GM18507 (cell line): ENCODE measurements at places on chromosomes 3 and 15.
A peak's percentile ranks its signal among the peaks of the same experiment; 100 is the strongest.

DNA sequence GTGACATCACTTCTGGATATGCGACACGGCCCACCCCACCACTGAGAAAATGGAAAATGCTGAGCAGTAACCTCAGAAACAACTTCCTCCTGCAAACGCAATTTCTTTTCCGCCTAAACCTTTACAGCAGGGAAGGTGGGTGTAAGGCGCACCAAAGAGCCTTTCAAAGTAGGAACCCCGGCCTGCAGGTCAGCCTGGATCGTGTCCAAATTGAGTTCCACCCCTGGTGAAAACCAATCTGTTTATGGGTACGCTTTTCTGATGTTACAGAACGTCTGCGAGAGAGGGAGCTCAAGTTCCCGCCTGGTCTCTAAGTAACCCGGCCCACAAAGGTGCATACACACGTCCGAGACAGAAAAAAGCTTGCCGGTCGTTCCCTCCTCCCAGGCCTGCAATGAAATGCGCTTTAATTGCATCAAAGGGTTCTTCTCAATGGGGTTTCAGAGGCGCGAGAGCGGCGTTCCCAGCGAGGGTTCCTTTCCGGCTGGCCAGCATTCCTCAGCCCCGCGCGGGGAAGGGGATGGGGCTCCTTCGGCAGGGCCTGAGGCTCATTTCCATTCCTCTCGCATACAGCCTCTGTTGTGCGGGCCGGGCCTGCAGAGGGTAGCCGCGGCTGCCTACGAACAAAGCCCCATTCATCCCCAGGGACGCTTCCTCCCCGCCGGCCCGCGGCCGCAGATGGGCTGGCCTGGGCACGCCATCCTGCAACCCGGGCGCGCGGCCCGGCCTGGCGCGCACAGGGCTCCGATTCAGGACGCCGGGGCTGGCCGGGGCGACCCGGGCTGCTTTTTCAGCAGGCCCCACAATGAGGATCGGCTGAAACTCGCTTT lies 138.1 kb downstream of the TMCO5A start:
- DNase-seq = no peak

DNA sequence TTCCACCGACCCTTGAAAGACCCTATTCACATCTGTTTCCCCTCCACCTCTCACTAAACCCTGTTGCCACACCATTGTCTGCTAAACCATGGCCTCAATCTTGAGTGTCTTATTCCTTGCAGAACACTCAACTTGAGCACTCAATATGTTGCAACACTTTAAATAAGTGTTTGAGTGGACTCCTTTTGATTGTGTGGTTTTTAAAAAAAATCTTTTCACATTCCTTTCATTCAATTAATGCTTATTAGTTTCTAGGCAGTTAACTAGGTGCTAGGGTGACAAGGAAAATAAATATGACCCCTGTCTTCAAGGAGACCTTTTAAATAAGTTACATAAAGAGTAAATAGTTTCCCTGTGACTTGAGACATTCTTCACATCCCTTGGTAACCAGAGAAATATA lies 13.3 kb upstream of the HHLA2 start:
- no peak for DNase-seq

DNA sequence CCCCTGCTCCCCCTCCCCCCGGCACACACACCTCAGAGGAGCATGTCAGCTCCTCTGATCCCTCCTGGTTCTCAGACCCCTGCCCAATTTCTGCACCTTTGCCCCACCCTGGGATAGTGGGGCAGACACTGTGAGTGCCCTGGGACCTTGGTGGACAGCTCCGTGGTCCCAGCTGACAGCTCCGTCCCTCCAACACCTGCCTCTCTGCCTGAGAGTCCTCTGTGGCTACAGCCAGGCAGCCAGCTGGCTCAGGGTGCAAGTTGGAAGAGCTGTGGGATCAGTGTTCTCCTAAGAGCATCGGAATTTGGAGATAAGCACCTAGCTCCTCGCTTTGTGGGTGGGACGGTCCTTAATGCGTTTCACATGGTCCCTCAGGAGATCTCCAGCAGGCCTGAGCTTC lies 43.7 kb upstream of the PGPEP1L start:
- DNase-seq = no peak

DNA sequence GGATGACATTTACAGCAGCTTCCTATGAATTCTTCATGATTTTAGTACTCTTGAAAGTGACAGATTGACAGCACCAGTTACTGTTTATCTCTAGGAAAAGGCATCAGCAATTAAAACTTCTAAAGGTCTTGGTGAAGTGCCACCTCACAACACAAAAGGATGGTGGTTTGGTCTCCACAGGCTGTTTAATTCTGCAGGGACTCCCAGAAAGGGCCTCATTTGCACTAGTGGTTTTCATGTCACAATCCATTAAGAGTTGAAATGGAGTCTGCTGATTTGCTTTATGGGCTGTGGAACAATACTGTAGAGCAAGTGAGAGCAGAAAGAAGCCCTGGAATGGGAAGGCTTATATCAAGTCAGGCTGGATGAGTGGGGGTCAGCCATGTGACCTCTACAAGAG lies 225.3 kb upstream of the KCNMB2 start:
- no peak for DNase-seq

GRCh38 chr15:68633231-68634121 lies 54.7 kb downstream of the CORO2B start:
- DNase-seq = no peak

DNA sequence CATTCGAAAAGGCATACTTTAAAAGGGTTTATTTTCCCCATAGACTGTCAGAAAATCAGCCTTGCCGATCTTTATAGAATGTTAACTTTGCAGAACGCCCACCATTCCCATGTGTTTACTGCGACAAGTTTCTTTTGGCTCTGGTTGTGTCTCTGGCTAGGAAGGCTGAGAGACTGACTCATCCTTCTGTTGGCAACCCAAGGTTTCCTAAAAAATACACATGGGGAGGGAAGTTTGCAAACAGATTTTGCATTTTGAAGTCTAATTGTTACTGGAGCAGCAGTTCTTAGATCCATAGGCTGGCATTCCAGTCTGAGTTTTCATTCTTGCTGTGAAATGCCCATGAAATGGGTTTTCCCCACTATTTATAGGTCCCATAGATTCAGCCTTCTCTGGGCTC lies 37.9 kb upstream of the MINAR1 start:
- no peak for DNase-seq

GRCh38 chr3:43023066-43023465 lies 44.0 kb downstream of the GASK1A start:
- no peak for DNase-seq

DNA sequence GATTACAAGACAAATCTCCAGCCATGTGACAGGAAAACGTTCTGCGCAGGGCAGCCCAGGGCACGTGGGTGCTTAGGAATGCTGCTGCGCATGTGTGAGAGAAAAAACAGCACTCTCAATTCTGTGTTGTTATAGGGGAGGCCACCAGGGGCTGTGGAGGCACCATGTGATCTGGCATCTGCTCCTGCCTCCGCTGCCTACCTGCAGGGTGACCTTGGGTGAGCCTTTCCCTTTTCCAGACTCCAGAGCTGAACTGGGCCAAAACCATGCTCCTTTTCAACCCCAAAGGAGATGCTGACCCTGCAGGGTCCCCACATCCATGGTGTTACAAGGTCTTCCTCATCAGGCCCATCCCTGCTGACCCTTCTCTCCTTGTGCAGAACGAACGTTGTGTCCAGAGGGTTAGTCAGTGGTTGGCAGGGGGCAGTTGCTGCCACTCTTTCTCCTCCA lies 81.5 kb upstream of the RASGRF1 start:
- DNase-seq = no peak

GRCh38 chr3:13638927-13639326 lies 90.0 kb downstream of the FBLN2 start:
- DNase-seq = no peak

DNA sequence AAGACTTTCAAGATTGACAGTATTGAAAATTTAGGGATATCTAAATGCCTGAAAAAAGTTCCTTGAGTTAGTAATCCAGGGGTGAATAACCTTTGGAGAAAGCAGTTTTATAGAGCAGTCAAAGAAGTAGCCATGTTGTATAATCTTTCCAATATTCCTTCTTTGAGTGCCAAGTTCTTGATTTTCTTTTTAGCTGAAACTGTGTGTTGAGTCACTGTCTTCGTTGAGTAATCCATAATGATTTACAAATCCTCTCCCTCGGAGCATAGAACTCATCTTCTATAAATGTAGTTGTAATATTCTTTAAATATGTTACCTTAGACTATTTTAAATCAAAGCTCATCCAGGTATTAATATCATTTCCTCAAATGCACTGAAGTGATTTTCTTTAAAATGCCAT lies 135.2 kb downstream of the BBX start:
- DNase-seq = no peak

DNA sequence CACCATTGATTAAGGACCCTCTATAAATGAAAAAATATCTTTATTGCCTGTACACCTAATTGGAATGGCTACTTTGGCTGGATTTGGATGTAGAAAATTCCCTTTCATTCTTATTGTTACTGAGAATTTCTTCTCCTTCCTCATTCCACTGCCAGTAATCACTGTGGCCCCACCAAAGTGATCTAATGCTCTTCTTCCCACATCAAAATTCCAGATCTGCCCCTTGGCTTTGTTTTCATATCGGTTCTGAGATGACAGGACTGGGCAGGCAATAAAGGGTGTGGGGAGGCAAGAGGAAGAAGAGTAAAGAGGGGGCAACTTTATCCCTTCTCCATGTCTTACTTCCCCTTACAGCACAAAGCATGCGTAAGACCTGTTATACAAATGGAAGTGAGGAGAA lies 2.1 kb downstream of the ANKUB1 start:
- DNase-seq = no peak

- no peak for DNase-seq
Observed at GRCh38 chr3:36650271-36650671, 114.1 kb downstream of the DCLK3 start.

GRCh38 chr3:67654844-67655177 lies 399 bp upstream of the SUCLG2 start:
- no peak for DNase-seq

DNA sequence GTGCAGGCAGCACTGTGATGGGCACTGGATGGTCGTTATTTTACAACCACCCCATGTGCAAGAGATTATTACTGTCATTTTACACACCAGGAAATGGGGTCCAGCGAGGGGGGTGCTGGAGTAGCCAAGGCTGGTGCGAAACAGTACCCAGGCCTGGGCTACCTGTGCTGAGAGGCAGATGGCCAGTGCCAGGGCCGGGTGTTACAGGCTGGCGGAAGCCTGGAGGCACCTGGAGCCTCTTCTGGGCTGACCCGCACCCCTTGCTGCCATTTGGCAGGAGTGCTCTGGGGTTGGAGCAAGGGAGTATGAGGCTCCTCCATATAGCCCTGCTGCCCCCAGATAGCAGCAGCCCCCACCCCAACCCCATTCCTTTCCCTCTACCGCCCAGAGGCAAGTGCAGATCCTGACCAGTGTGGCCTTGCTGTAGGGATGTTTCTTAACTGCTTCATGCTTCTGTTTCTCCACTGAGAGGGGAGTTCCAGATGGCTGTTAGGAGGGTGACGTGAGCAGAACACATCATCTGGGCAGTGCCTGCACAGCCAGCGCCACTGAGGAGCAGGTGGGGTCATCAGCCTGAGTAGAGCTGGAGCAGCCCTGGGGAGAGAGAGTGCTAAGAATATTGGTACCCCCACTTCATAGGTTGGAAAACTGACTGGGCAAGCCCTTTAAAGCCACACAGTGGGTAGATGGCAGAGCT lies 15.3 kb downstream of the SNX33 start:
- DNase-seq = no peak

DNA sequence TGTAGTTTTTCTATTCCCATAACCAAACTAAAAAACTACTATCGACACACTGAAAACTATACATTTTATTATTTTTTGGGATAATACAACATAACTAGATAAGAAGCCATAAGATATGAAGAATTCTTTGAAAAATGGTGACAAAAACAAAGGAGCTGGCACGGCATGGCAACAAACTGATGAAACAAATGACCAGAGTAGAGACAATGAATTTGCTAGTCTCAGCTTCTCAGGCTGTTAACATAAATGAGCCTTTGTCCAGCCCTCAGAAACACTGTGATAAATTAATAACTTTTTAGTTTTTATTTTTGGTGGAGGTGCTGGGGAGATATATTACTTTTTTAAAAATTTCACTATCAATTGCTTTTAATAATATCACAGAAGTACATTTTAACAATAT lies 100.7 kb downstream of the SMARCC1 start:
- DNase-seq = no peak

DNA sequence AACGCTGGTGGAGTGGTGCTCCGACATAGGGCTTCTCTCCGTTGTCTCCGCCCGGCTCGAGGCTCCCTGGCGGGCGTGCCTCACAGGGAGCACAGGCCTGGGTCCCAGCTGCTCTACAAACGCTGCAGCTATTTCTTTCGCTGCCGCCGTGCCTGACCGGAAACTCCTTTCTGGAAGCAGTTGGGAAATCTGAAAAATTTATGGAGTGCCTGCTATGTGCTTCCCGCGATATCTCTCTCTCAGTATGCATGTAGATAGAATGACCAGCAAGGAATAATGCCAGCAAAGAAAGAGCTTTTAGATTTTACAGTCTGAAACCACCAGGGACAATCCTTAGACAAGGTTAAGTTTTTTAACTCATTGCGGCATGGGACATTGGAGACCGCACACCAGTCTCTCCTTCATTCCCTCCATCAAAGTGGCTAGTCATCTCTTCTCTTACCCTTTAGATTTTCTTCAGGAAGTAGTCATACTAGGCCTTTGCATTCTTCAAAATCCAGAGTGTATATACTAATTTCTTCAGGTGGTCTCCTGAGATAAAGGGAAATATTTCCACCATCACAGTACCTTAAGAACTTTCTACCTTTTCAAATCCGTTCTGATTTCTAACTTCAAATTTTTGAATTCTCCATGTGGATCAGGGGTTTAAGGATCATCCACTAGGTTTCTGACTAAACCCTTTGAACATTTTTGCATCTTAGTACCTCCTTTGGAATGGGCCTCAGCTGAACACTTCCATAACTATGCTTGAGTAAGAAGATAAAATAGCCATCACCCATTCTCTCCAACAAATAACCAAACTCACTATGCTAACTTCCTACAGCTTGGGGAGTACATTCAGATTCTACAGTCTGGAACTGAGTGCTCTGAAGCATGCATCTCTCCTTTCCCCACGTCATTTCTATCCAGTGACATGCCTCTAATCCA lies 1.1 kb upstream of the NPHP3 start:
- DNase-seq = peak; percentile 2

- no peak for DNase-seq
Observed at GRCh38 chr15:39326306-39326975, 254.4 kb upstream of the THBS1 start.

DNA sequence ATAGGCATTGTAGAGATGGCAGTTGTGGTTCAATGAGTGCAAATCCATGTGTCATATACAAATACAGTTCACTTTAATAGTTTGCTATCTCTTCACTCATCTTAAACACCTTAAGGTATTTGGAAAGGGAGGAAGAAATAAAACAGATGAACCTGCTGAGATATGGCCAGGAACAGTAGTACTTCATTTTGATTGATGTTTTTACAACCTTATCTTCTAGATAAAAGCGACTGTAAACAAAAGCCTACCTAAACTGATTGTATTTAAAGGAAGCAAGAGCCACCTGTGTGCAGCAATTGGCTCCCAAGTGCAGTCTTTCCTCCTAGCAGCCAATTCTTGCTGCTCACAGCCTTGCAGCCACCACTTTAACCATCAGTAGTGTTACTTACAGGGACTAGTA lies 217.7 kb downstream of the CDIN1 start:
- DNase-seq = no peak

GRCh38 chr15:51846463-51847230 lies 17.2 kb downstream of the TMOD3 start:
- DNase-seq = no peak
